ENCODE measurements at places on chromosomes 11 and 22.

GRCh38 chr11:57761301-57762234 lies at the start of gene CTNND1:
Gene CTNND1, plus strand, starts transcription at chr11:57761802. Its CDS starts 29,677 bp downstream, at chr11:57791479.
- no peak for DNase-seq

GRCh38 chr22:36225333-36225922 lies 13.9 kb downstream of the APOL2 start:
- DNase-seq: no peak

DNA sequence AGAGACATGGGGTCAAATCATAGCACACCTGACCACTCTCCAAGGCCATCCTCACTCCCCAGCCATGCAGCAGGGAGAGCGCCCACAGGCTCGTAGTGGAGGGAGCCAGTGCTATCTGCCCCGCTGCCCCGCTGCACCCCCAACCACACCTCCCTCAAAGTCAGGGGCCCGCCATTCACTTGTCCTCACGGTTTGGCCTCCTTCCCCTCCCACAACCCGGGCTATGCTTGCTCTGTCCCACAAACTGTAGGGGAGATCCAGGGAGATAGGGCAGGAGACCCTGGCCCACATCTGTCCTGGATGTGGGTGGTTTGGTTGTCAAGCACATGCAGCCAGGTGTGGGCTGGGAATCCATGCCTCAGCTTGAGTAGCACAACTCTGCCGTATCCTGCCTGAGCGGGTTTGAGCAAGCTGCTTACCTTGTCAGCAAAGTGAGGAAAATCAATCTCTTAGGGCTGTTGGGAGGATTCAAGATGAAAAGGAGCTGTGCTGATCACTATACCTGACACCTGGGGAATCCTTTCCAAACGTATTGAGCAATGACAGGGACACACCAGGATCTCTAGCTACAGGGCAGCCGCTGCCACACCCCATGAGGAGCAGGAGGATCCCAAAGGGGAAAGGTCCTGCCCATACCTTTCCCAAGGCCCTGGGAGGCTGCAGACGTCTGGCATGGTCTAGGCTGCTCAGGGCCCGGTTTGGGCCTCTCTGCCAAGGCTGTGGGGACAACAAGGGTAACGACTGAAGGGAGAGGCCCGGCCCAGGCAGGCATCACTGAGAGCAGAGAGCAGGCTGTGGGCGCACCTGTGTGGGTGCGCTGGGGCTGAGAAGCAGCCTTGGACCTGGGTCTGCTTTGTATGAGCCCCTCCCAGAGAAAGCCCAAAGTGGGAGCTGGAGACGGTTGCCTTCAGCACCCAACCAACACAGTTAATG lies 23.3 kb downstream of the KCNJ5 start:
- DNase-seq: no peak

GRCh38 chr11:102306048-102306597 lies 11.2 kb upstream of the BIRC3 start:
- no peak for DNase-seq

GRCh38 chr11:116310226-116310625 lies 462.6 kb downstream of the BUD13 start:
- DNase-seq: no peak

- no peak for DNase-seq
These were observed 12.4 kb downstream of the ADM start for GRCh38 chr11:10317151-10317755.

DNA sequence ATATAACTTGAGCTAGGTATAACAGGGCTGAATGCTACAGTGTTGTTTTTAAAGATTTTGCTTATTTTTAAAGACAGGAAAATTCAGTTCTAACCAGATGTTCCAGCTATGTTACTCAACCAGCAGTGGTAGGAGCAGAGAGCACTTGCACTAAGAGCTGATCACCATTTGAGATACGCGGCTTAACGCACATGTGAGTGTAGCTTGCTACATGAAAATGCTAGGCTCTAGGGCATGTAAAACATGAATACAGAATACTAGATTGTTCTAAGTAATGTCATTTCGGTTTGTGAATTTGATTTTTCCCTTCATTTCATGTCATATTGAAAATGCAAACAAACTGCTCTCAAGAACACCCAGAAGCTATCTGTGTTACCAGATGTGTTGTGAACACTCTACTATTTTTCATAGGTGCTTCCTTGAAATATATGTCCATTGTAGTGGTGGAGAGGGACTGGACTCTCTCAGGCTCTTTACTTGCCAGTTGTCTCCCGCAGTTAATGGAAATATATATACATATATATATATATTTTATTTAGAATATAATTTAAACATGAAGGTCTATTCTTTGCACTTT lies 10.8 kb upstream of the TECTA start:
- no peak for DNase-seq

DNA sequence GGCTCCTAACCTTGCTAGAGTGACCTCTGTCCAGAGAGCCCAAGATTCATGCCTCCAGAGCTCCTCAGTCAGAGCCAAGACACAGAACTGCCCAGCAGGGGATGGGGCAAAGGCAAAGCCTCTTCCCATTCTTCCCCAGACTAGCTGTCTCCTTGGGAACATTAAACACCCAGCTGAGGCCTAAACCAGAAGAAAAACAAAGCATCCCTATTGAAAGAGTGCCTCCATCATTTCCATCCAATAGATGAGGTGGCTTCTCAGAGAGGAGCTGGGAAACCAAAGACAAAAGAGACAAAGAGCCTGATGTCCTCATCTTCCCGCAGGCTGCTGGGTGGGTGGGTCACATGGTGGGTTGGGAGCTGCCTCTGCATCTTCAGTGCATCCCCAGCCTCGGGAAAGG lies 37.4 kb downstream of the COMMD9 start:
- DNase-seq: no peak

- no peak for DNase-seq
These were observed 36.2 kb downstream of the PPM1F start for GRCh38 chr22:21916309-21916918.

GRCh38 chr11:73579641-73580434 lies 18.1 kb downstream of the FAM168A start:
- DNase-seq: no peak

DNA sequence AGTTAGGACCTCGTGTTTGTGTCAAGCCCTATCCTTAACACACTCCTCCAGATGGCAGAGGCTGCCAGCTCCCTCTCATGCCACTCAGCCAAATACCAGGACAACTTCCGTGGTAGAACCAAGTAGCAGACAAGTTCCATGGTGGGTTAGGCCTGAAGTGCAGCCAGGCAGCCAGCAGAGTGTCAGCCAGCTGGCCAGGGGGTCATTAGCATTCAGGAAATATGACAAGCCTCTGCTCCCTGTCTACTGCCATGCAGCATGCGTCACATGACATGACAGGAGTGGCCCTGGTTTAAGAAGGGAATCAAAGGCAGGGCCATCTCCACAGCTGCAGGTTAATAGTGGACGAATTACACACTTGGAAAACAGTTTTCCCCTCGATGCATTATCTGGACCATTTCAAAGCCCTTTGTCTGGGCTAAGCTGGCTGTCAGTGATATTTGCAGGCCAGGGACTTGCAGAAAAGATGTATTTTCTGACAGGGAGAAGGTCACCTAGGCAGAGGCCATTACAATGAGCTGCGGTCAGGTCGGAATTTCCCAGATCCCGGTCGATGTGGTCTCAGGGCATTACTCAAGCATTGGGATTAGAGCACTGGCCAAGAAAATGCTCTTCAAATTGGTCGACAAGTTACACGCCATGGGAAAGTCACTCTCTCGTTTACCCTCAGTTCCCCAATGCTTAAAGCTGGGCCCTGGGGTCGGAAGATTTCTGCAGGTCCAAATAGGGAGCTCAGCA lies 461.7 kb upstream of the CADM1 start:
- no peak for DNase-seq

GRCh38 chr22:45164270-45165088 lies 754 bp downstream of the NUP50 start:
- DNase-seq: no peak

GRCh38 chr11:124168796-124169195 lies 14.3 kb upstream of the OR10D3 start:
- no peak for DNase-seq

DNA sequence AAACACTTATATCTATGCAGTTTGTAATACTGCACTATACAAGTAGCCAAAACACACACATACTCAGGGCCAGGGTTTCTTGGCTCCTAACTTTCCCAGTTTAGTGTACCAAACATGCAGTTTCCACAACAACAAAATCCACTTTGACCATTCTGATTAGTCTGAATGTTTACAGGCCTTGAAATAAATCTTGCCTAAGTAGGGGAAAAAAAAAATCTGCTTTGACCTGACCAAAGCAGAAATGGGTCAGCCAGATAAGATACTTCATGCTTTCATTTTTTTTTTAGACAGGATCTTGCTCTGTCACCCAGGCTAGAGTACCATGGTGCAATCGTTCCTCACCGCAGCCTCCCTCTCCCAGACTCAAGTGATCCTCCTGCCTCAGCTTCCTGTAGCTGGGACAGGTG lies 10.1 kb downstream of the PRR14L start:
- no peak for DNase-seq

DNA sequence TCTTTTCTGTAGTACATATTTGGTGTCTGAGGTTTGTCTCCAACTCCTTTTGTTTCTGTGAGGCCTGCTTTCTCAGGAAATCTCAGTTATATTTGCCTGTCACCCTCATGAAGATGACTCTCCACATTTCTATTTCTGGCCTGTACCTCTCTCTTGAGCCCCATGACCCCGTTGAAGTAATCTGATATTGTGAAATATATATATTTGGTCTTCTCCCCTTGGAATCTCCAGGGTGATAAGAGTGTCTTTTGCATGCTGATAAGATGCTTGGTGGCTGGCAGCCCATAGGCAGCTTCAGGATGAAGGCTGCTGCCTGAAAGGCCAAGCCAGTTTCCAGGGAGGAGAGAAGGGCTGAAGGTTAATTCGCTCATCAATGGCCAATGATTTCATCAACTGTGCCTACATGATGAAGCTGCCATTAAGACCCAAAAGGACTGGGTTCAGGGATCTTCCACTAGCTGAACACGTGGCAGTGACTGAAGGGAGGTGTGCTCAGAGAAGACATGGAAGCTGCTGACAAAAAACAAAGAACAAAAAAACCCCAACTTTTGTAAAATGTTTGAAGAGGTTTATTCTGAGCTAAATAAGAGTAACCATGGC lies 67.4 kb downstream of the MICAL2 start:
- no peak for DNase-seq

DNA sequence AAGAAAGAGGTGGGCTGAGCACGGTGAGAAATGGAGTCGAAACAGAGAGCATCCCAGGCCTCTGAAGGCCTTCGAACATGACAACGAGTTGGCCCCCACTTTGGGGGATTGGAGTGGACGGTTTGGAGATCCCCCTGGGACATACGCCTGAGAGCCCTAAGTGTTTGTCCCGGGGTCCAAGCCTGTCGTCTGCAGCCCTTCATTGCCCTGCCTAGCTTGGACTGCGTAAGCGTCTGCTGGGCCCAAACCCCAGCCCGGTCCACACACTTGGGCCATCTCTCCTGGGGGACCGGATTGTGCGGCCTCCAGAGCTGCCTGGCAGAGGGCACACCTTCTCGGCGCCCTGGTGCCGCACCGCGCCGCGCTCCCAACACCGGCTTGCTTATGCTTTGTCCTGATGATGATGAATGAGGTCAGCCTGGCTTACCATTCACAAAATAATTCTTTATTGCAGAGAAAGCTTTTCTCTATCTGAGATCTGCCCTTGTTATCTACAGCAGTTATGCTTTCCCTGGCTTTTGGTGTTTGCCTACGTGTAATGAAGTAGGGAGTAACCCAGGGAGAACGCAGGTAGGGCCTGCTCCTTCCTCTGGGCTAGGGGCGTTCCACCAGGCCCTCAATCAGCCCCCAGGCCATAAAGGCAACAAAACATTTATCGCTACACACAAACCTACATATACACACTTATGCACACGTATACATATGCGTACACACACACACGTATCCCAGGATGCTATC lies 85.9 kb upstream of the PPARA start:
- DNase-seq: no peak

DNA sequence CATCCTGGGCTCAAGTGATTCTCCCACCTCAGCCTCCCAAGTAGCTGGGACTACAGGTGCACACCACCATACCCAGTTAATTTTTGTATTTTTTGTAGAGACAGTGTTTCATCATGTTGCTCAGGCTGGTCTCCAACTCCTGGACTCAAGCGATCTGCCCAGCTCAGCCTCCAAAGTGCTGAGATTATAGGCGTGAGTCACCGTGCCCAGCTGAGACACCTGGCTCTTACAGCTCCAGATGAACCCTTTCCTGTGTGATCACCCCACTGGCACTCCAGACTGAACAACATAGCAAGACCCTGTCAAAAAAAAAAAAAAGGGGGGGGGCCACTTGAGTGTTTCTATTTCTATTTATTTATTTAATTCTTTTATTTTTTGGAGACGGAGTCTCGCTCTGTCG lies 1.0 kb upstream of the ADSL start:
- no peak for DNase-seq

Measured in stimulated activated CD4-positive, alpha-beta T cell treated with anti-CD3 and anti-CD28 coated beads, Interleukin-4, amount 100 ng/mL, for 48 hours (primary cell).